ENCODE measurements at places on chromosomes 2 and 18.

- DNase-seq: no peak
Measured at GRCh38 chr18:49849331-49850217, 36.2 kb upstream of the ACAA2 start.

- DNase-seq: no peak
Measured at GRCh38 chr2:66370824-66371223, 64.1 kb upstream of the MEIS1 start.

- no peak for DNase-seq
Measured at GRCh38 chr2:68341583-68341982, 21.8 kb upstream of the CNRIP1 start.

DNA sequence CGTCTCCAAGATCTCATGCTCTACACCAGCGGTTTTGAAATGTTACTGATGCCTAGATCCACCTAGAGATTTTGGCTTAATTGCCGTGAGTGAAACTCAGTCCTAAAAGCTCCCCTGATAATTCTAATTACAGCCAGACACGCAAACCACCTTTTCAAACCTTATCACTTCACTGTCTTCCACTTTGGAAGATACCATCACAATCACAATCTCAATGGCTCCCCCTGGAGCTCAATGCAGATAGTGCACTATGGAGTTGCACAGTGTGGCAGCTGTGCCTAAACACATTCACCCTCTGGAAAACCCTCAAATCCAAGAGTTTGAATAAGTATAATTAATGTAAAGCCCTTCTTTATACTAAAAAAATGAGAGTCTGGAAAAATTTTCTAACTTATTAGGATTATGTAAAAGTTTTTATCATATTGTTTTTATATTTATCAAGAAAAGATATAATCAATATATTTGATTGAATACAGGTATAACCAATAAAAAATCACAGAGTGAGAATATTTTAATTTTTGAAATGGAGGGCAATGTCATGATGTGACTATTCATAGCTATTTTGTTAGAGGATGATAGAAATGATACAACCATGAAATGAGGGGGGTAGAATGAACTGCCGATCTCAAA, 102.9 kb upstream of the SLC8A1 start:
- peak; percentile 5 for DNase-seq

DNA sequence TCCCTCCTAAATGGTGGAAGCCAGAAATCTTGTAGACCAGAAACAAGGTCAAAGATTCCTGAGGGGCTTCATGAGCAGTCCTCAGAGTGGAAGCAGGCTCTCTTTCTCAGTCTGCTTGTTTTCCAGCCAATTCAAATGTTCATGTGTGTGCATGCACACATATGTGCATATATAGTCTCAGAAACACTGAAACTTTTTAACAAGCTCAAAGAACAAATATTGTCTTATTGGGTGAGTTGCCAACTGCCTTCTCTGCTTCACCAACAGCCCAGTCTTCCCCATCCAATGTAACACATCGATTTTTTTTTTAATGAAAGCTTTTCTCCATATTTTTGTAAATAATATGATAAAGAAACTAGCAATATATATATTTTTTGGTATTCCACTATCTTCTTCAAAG, 3.7 kb downstream of the CACNB4 start:
- DNase-seq: no peak

GRCh38 chr2:40760071-40760666, 308.3 kb upstream of the SLC8A1 start:
- no peak for DNase-seq

DNA sequence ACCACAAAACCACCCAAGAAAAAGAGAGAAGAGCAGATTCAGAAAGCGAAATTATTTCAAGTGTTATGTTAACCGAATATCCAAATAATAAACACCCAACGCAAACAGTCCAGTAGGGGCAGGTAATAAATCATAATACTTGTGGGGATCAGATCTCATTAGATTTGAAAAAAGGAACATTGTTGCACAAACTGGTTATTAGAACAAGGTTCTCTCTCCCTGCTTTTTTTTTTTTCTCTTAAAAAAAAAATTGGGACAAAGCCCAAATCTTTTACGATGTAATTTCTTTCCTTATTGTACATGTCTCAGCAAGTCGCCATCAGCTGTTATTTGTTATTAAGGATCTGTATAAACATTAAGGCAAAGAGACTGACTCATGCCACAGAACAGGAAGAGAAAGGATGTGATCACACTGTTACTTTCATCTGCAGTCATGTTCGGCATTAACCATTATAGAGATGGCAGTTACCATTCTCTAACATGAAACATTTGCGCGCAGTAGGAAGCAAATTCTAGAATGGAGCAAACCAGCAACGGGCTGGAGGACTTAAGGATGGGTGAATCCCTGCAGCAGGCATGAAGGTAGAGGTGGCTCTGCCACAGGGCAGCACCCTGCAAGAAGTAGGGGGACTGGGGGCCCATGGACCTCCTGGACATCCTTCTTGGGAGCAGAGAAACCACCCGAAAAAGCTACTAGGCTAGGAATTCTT, 42.0 kb downstream of the EPHA4 start:
- DNase-seq: no peak

DNA sequence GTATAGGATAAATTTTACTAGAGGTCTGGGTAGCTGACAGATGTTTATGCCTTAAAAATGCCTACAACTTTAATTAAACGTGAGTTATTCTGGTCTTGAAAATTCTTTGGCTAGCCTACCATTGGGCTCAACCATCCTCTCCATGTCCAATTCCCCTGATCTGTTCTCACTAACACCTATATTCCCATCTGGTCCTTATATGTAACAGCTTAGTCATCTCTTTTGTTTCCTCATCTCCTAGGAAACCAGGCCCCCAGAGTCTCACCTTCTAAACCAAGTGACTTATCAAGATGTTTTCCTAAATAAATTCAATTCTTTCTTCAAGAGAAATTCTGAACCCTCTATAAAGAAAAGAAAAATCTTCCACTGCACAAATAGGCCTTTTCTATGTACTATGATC, 148.5 kb downstream of the TTC32 start:
- DNase-seq: no peak

- DNase-seq: no peak
Measured at GRCh38 chr2:219803294-219803693, 175.9 kb downstream of the SLC4A3 start.

DNA sequence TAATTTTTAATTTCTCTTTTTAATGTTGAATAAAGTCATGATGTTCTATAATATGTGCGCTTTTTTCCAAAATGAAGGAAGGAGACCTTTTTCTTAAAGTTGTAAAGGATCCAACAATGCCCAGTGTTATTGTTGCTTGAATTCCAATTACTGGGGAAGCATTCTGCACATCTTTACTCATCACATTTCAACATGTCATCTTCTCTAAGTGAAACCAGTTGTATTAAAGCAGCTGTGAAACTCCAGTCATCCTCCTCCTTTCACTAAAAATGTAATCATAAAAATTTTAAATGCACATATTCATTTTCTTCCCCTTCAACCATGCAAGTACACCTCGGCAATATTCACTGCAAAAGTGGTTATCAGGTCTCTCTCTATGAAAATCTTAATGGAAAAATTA, 722.7 kb downstream of the TSN start:
- DNase-seq: no peak

GRCh38 chr2:12928197-12928774, 211.6 kb downstream of the TRIB2 start:
- DNase-seq: no peak

DNA sequence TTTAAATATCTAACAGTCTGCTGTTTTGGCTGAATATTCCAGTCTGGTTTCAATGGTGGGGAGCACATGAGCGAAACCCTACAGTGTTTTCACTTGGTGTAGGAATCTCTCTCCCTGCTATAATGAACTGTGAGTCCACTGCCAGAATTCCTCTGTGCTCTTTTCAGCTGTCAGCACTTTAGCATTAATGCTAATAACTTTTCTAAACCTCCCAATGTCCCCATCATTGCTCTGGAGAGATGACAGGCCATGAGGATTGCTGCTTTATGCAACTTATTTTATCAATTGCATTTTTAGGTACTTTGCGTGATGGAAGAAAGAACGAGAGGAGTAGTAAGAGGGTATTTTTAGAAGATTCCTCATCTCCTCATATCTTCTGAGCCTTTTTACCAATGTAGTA, 25.3 kb downstream of the STK39 start:
- no peak for DNase-seq

- no peak for DNase-seq
Measured at GRCh38 chr2:30310955-30311354, 79.6 kb downstream of the LBH start.

GRCh38 chr2:228649876-228650275, 468.4 kb upstream of the SPHKAP start:
- no peak for DNase-seq

GRCh38 chr2:230541934-230542380, 126.0 kb downstream of the SP100 start:
- DNase-seq: no peak

- peak; percentile 26 for DNase-seq
Measured at GRCh38 chr2:126761981-126762878, 106.3 kb downstream of the GYPC start.

- DNase-seq: no peak
Measured at GRCh38 chr18:44816477-44816876, 135.8 kb downstream of the SETBP1 start.

- no peak for DNase-seq
Measured at GRCh38 chr2:236861944-236862343, 223.7 kb upstream of the COPS8 start.

DNA sequence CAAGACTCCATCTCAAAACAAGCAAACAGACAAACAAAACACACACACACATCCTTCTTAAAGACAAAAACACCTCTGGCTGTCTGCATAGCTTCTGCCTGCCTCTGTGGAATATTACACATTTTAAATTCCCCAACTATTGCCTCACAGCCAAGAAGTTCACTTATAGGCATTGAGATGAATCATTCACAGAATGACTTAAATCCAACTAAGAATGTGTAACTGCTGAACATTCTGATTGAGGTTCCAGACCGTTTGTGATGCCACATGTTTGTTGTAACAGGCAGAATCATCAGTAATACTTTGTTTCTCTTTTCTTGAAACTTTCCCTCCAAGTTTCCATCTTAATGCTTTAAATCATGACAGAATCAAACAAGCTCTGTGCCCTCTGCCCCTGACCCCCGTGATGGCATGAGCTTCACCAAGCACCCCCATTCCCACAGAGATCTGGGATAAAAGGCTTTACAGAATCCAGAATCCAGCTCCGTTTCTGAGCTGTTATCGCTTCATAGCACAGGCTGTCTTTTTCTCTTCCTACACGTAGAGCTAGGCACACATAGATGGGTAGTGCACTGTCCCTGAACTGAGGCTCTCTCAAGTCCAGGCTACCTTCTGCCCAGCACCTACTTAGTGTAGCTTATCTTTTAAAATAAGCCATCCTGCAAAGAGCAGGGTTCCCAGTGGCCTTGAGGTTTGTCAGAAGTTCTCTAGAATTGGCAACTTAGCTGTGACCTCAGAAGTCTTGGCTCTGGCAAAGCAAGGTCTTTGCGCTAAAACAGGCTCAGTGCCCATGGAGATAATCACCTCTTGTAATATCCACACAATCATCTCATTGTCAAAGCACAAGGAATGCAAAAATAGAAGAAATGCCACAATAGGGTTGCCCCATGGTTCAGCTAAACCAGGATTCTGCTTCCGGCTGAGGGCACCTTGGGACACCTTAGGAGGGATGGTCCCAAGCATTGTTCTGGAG, 32.9 kb downstream of the EPAS1 start:
- DNase-seq: no peak

DNA sequence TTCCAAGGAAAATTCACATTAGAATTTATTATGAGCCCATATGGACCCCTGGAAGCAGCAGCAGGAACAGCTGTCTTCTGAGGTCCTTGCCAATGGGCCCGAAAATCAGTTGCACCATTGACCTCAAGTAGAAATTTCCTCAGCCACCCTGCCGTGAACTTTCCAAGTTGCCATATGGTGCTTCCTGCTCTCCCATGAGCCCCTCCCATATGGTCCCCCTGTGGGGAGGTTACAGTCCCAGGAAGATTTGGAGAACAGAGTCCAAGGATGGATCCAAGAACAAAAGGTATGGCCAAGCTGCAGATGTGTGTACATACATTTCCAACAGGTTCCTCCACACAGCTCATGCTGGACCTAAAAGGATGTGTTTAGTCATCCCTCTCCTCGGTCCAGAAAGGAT, 34.6 kb downstream of the DIPK1C start:
- no peak for DNase-seq

DNA sequence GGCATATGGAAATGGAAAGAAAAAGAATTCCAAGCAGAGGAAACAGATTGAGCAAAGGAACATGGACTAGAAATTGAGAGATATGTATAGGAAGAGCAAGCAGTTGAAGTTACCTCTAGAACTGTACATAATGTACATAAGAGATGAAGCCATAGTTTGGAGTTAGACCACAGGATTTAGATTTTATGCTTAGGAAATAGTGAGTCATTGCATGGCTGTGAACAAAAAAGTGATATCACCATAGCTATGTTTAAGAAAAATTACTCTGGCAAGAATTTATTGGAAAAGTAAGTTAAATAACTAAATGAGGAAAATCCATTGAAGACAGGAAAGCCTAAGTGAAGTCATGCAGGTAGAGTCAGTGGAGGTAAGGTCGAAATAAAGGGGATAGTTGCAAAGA, 99.4 kb upstream of the GALNT5 start:
- DNase-seq: no peak

DNA sequence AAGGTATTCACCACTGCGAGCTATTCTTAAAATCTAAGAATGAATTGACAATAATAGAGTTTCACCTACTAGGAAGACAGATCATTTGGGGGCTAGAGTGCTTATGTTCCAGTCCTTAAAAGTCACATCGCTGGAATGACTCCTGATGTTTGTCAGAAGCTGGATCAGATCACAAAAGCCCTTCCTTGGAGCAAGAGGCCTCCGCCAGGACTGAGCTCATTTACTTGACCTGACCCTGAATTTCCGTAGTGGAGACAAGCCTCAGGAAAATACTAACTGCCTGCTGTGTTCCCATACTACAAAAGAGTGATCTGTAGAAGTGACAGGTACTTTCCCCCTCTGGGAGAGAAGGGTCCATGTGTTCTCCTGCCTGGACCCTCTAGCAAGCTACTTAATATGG, 483.9 kb downstream of the DPP10 start:
- DNase-seq: no peak

DNA sequence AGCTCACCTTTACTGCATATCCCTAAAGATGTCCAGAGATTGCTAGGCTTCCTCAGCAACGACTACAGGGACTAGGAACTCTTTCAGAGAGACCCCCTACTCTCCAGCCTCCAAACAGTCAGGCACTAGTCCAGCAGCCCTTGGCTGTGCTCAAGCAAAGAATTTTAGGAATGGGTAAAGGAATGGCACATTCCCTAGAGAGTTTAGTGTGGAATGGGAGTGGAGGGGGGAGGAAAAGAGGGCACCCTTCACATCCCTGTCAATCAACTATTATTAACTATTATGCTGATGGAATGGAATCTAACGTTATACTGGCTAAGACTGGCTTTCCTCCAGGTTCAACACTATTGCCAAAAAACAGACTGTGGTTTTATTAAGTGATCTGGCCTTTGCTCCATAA, 64.8 kb downstream of the IKZF2 start:
- DNase-seq: no peak

- DNase-seq: no peak
Measured at GRCh38 chr18:45116116-45116515, 435.4 kb downstream of the SETBP1 start.

GRCh38 chr2:164438490-164439205, 182.6 kb downstream of the GRB14 start:
- DNase-seq: no peak

- no peak for DNase-seq
Measured at GRCh38 chr2:1743396-1744150, 742 bp downstream of the PXDN start.

- DNase-seq: no peak
Measured at GRCh38 chr2:69400121-69400520, 13.1 kb upstream of the GFPT1 start.
